ENCODE measurements at places on chromosomes 2 and 18.
A peak's percentile ranks its signal among the peaks of the same experiment; 100 is the strongest.

DNA sequence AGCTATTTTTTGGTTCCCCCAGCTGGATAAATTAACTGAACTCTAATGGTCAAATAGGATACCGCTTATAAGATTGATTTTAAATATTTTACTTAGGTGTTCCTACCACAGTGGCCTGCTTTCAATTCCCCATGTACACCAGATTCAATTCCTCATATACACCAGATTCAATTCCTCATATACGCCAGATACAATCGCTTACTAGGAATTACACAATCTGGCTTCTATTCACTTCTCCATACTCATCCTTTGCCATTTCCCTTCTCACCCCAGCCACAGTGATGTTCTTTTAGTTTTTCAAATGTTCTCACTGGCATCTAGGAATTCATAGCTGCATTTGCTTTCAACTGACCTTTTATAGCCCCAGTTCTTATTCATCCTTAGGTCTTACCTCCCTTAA is 66.5 kb downstream of the SLC40A1 start:
- no peaks in the 10 kb centered on the region for H3K4me1 ChIP-seq
- no peak for DNase-seq
- no peaks in the 10 kb centered on the region for H3K27me3 ChIP-seq
- no peak overlapping the region for H3K27ac ChIP-seq
- no peaks in the 10 kb centered on the region for H3K36me3 ChIP-seq

DNA sequence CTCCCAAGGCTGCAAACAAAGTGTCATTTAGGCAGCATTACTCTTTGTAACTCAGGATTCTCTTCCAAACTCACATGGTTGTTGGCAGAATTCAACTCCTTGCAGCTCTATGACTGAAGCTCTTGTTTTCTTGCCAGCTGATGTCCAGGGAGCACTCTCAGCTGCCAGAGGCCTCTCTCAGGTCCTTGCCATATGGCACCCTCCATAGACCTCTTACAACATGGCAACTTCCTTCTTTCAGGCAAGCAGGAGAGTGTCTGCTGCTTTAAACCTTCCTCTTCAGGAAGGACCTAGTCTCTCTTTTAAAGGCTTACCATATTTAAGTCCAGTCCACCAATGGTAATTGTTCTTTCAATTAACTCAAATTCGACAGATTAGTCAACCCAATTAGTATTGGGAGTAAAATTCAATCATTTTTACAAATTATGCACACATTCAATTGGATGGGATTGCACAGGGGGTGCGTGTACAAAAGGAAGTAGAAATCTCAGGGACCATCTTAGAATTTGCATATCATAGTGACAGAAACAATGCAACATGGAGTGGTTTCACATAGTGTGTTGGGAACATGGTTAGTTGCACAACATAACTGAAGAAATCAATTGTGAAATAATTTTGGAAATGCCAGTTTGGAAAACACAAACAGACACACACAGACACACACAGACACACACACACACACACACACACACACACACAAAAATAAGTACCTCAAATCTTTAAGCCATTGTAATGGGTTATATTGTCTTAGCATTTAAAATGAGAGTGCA is 893.5 kb upstream of the ZEB2 start:
- peaks cover 4% of the 10 kb centered on the region for H3K27me3 ChIP-seq
- no peaks in the 10 kb centered on the region for H3K36me3 ChIP-seq
- no peak overlapping the region for H3K4me3 ChIP-seq
- H3K4me1 ChIP-seq: no peaks in the 10 kb centered on the region

GRCh38 chr2:10920764-10921388 is 9.1 kb downstream of the KCNF1 start:
- no peak for DNase-seq
- H3K27ac ChIP-seq: no peak overlapping the region
- no peak overlapping the region for H3K4me3 ChIP-seq
- H3K4me1 ChIP-seq: no peaks in the 10 kb centered on the region
- H3K27me3 ChIP-seq: peaks cover 2% of the 10 kb centered on the region

- no peak for DNase-seq
- H3K4me1 ChIP-seq: peaks cover 26% of the 10 kb centered on the region
- H3K4me3 ChIP-seq: no peak overlapping the region
- no peaks in the 10 kb centered on the region for H3K27me3 ChIP-seq
- H3K27ac ChIP-seq: no peak overlapping the region
These were observed 45.3 kb downstream of the COMMD1 start for GRCh38 chr2:61950571-61951315.

DNA sequence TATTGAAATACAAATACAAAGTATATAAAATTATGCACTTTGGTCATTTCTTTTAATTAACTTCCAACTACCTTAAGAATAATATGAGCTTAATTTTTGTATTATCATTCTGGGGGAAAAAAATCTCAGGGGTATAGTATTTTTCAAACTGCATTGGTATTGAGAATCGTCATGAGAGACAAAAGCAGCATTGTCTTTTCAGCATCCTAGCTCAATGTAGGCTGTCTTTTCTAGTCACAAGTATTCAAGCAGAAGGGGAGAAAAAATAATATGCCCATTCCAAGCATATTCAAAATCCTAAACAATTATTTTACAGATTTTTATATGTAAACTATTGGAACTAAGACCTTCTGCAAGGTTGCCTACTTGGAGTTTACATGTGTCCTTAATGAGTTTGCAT is 693.3 kb downstream of the LRP1B start:
- no peak for DNase-seq
- H3K27me3 ChIP-seq: no peaks in the 10 kb centered on the region
- no peak overlapping the region for H3K4me3 ChIP-seq
- H3K36me3 ChIP-seq: no peaks in the 10 kb centered on the region
- no peak overlapping the region for H3K27ac ChIP-seq

DNA sequence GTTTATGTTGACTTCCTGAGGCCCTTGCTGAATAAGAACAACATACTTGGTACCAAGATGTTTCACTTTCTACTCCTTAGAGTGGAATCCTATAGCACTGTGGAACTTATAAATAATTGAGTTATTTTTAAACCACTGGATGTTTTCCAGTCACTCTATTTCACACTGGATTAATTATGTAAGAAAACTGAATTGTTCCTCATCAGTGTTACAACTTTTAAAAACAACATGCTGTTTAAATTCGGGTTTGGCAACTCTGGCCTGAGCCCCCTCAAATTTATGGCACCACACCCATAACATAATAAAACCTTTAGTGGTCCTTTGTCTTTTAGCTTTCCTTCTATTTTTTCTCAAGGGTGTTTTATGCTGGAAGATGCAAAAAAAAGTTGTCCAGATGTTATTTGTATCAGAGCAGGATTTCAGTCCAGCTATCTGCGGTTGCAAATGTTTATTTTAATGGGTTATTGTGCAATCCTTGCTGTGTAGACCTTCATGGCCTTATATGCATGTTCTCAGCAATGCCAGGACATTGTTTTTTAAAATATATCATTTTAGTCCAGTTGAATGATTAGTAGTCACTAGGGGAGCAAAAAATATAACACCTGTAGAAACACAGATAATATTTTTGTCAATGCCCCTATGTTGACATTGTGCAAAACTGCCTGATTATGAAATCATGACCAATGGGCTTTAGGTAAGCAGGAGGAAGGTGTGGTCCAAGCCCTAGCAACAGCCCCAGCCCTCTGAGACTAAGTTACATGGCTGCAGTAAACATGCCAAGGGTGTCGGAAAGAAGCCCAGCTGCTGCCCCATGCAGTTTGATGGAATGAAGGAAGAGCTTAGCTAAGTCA is 638.0 kb upstream of the ZEB2 start:
- H3K4me1 ChIP-seq: no peaks in the 10 kb centered on the region
- H3K36me3 ChIP-seq: no peaks in the 10 kb centered on the region
- DNase-seq: peak; percentile 57

DNA sequence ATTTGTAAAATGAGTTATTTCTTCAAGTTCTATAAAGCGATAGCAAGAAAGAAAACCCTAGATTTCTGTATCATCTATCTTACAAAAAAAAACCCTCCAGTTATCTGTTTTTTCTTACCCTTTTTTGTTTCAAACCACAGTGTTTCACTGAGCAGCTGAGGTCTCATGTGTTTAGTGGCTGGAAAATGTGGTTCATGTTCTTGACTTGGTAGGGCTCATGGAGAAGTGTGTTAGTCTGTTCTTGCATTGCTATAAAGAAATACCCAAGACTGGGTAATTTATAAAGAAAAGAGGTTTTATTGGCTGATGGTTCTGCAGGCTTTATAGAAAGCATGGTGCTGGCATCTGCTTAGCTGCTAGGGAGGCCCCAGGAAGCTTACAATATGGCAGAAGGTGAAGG is 147.3 kb upstream of the NABP1 start:
- H3K27ac ChIP-seq: no peak overlapping the region
- H3K4me3 ChIP-seq: no peak overlapping the region
- no peaks in the 10 kb centered on the region for H3K36me3 ChIP-seq
- DNase-seq: no peak

GRCh38 chr2:9826208-9826607 is 17.1 kb upstream of the TAF1B start:
- no peak for DNase-seq
- no peaks in the 10 kb centered on the region for H3K36me3 ChIP-seq
- no peak overlapping the region for H3K4me3 ChIP-seq
- no peaks in the 10 kb centered on the region for H3K4me1 ChIP-seq
- no peaks in the 10 kb centered on the region for H3K27me3 ChIP-seq
- H3K27ac ChIP-seq: no peak overlapping the region

- no peak overlapping the region for H3K4me3 ChIP-seq
- no peaks in the 10 kb centered on the region for H3K4me1 ChIP-seq
- DNase-seq: no peak
- H3K27ac ChIP-seq: no peak overlapping the region
- H3K36me3 ChIP-seq: no peaks in the 10 kb centered on the region
- H3K27me3 ChIP-seq: no peaks in the 10 kb centered on the region
These were observed 33.7 kb upstream of the EPHA4 start for GRCh38 chr2:221605751-221606240.

DNA sequence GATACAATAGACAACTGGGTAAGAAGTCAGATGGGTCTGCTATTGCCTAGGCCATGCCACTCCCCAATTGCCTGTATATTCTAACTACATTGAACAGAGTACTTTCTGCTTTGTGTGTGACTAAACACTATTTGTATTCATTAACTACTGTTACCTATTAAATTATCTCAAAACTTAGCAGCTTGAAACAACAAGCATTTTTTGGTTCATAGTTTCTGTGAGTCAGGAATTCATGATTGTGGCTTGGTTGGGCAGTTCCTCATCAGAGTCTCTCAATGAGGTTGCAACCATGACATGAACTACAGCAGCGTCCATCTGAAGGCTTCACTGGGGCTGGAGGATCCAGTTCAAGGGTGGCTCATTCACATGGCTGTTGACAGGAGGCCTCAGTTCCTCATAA is 205.7 kb downstream of the EN1 start:
- no peak overlapping the region for H3K4me3 ChIP-seq
- H3K36me3 ChIP-seq: no peaks in the 10 kb centered on the region
- peaks cover 4% of the 10 kb centered on the region for H3K27me3 ChIP-seq
- no peaks in the 10 kb centered on the region for H3K4me1 ChIP-seq
- DNase-seq: no peak

- peak; percentile 44 for DNase-seq
- no peaks in the 10 kb centered on the region for H3K4me1 ChIP-seq
- H3K4me3 ChIP-seq: no peak overlapping the region
- no peaks in the 10 kb centered on the region for H3K36me3 ChIP-seq
These were observed 229.5 kb upstream of the EPAS1 start for GRCh38 chr2:46067501-46068305.
